ENCODE measurements at places on chromosomes 12 and 14.

DNA sequence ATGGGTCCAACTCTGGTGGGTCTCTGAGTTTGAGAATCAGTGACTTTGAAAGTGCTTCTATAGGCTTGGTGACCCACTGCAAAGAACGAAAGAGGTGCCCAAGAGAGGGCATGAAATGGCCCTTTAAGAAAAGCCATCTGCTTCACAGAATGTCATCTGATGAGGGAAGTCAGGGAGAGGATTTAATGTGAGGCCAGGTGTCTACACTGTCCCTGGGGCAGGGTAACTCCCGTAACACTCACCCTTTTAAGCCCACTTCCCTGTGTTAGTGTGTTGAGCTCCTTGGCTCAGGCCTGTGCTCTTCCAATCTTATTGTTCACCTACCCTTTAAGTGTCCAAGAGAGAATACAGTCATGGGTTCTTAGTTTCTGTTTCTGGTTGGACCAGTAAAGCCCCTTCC, 16.4 kb upstream of the SRSF5 start:
- DNase-seq = no peak

GRCh38 chr12:52582971-52583456, 9.4 kb upstream of the KRT74 start:
- DNase-seq = peak; percentile 67

- no peak for DNase-seq
These were observed 101.7 kb downstream of the DPF3 start for GRCh38 chr14:72792051-72792788.

- DNase-seq = no peak
These were observed 1.3 kb downstream of the STRAP start for GRCh38 chr12:15883536-15883935.

GRCh38 chr12:99618657-99619056, 28.9 kb upstream of the GARIN6 start:
- DNase-seq = no peak

GRCh38 chr14:29235991-29236390, 469.4 kb downstream of the FOXG1 start:
- no peak for DNase-seq
